ENCODE measurements at places on chromosomes 12 and 14.

GRCh38 chr14:97290065-97290464 lies 492.9 kb downstream of the VRK1 start:
- no peak for DNase-seq

DNA sequence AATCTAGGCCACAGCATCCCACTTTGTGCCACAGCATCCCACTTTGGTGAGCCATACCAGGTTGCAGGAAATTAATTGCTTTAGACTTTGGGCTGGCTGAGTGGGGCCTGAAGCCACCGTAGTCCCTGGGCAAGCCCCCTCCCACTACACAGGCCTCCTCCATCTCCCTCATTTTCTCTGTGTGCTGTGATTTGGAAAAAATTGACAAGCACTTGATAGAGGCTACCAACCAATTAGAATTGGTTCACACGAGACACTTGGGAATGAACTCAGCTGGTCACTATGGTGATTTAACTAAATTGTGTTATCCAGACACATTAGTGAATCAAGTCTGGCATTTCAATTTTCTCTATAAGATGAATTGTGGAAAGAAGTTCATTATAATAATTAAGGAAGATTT lies 481.1 kb downstream of the DIO2 start:
- no peak for DNase-seq

DNA sequence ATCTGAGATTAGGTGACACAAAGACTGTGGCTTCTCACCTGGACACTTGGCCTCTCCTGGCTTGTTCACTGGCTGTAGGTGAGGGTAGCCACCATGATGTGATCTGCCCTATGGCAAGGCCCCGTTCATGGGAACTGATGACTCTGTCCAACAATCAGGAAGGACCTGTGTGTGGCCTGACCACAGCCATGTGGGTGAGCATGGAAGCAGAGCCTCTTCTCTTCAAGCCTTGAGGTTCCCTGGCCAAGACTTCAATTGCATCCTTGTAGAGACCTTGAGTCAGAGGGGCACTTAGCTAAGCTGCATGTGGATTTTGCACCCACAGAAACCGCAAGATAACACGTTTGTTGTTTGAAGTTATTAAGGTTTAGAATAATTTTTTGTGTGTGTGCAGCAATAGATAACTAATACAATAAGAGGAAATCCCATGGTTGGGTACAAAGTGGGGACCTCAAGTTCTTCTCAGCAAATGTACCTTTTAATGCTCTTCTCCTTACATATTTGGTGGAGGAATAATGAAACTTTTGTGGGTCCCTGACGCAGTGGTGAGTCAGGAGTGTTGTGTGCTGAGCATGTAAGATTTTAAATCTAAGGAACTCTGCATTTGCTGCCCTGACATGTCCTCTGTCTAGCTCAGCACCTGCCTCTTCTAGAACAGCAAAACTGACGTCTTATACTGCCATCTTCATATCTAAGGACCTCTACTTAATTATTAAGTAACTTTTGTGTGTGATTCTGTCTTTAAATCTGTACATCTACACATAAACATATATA lies 27.5 kb upstream of the PLEKHG7 start:
- no peak for DNase-seq

DNA sequence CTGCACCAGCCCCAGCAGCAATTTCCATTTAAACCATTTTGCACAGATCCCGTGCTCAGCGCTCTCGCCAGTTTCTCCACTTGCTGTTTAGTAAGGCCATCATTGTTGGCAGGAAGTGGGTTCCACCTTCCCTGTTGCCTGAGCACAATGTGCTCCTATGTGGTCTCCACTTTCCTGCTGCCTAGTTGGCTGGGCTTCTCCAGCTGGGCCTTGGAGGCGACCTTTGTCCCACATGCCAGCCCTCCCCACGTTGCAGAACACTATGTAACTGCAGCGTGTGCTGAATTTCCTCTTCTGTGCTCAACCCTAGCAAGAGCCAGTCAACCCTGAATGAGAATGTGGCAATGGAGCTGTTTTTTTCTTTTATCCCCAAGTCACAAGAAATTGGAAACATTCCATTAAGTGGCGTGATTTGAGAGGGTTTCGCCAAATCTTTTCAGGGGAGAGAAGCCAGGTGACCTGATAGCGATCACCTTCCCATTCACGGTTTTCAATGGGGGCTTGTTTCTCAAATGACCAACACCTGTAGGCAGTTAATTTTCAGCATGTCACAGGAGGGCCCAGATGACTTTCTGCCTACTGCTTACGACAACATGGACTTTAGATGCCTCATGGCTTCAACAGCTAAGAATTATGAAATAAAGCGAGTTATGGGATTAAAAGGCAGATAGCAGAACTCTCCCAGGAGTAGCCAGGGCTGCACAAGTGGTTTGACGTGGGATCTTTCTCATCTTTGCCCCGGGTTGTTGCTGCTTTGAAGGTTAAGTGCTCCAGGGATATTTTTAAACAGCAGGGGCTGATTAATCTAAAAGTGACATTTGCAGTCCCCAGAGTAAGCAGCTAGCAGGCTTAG lies at the start of gene ACACB:
TSS of gene ACACB (plus strand) at position 830 of the 853 bp plus-strand sequence. CDS start 22,819 bp downstream, outside the sequence.
- DNase-seq = peak; percentile 67

DNA sequence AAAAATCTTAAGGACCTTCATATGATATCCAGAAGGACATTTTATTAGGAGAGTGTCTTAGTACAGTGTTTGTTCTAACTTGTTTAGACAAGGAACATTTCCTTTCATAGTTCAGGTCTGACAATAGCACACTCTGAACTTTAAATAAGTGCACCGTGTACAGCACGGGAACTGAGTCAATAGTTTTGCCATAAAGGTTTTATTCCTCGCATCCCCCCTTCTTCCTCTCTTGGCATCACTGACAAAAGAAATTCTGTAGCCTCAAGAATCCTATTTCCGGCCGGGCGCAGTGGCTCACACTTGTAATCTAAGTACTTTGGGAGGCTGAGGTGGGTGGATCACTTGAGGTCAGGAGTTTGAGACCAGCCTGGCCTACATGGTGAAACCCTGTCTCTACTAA lies 58.3 kb downstream of the TMCC3 start:
- DNase-seq = no peak

- no peak for DNase-seq
These were observed 645.0 kb upstream of the NOVA1 start for GRCh38 chr14:27242874-27243273.

DNA sequence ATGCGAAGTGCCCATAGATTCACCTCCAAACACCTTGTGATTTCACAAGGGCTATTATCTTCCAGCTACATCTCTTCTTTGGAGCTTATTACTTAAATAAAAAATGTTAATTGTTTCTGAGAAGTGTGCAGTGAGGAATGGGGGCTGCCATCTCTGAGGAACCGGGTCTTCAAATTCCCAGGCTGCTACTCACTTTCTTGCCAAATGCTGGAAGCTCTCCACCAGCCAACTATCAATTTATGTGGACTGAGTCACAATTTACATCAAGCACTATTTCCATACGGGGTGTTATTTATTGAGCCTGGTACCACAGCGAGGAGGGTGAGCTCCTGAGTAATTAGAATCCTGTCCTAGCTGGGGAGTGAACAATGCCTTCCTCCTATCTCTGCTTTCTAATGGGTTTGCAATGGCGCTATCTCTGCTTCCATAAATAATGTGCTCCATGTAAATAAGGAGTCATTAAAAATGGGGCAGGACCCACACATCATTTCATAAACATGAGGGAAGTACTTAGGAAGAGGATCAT lies 898.3 kb downstream of the VRK1 start:
- no peak for DNase-seq

GRCh38 chr12:57159311-57159710 lies 11.9 kb upstream of the LRP1-AS start:
- no peak for DNase-seq

- no peak for DNase-seq
These were observed 5.9 kb downstream of the ERC1 start for GRCh38 chr12:996881-997280.

- DNase-seq = no peak
These were observed 2.0 kb downstream of the PRKAB1 start for GRCh38 chr12:119669744-119670472.

- DNase-seq = no peak
These were observed 1.8 kb upstream of the AHNAK2 start for GRCh38 chr14:104979758-104980610.

- no peak for DNase-seq
These were observed 13.8 kb downstream of the NGDN start for GRCh38 chr14:23483236-23483854.

DNA sequence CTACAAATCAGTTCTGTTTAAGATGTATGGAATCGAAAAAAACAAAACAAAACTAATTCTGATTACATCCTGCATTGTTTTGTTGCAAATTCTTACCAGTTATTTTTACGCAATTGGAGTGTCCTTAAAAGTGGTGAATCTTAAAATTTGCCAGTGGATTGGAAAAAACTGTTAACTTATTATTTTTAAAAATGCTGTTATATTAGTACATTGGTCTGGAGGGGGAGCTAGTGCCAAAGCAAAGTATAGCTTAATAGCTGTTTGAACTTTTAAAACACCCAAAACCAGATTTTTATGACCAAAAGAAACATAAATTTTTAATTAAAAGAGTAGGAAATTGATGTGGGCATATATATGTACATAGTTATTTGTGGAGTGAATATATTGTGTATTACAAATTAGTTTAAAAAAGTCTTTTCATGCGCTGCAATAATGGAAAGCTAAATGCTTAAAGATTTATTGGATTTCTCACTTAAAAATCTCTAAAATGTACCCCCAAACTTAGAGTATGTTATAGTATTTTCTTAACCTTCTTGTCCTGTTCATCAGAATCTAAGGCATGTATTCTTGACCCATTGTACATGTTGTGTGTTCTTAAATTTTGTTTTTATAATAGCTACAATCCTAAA lies 2.5 kb downstream of the FUT8 start:
- peak; percentile 16 for DNase-seq

DNA sequence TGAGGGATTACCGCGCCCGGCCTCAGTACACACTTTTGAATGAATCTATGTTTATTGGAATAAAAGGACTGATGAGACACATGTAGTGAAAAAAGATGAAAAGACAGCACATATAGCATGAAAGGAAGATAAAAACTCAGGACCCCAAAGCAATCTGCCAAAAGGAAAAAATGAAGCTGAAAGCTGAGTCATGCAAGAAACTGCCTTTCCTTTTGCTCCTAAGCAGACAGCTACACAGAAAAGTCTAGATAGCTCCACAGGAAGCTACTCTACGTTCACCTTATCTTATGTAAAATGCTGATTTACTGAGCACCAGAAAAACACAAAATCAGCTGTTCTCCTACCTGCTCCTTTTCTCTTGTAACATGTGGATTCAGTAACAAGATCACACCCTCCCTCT lies 128.4 kb downstream of the NTF3 start:
- DNase-seq = no peak

GRCh38 chr14:56322531-56322930 lies 204.3 kb downstream of the PELI2 start:
- DNase-seq = no peak

- DNase-seq = no peak
These were observed 773.1 kb upstream of the TBX3 start for GRCh38 chr12:115456946-115457689.

- no peak for DNase-seq
These were observed 495.4 kb downstream of the TMEM117 start for GRCh38 chr12:44331269-44331668.

DNA sequence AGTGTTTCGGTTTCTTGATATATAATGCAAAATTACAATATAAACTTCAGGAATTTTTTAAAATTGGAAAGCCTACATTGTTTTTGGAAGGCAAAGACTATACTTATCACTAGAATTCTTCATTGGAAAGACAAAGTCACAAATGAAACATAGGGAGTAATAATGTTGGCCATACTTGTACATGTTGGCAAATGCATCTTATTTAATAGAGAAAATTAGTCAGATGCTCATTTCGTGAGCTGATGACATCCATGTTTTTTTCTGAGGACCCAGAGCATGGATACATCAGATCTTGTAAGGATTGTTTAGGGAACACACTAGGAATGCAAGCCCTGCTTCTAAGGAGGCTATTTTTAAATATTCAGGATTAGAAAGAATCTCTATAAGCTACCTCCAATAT lies 4.6 kb upstream of the SLC15A5 start:
- DNase-seq = no peak

GRCh38 chr12:27615331-27615891 lies 80.8 kb upstream of the REP15 start:
- DNase-seq = no peak

GRCh38 chr14:91338379-91338778 lies 79.2 kb downstream of the CCDC88C start:
- DNase-seq = no peak

DNA sequence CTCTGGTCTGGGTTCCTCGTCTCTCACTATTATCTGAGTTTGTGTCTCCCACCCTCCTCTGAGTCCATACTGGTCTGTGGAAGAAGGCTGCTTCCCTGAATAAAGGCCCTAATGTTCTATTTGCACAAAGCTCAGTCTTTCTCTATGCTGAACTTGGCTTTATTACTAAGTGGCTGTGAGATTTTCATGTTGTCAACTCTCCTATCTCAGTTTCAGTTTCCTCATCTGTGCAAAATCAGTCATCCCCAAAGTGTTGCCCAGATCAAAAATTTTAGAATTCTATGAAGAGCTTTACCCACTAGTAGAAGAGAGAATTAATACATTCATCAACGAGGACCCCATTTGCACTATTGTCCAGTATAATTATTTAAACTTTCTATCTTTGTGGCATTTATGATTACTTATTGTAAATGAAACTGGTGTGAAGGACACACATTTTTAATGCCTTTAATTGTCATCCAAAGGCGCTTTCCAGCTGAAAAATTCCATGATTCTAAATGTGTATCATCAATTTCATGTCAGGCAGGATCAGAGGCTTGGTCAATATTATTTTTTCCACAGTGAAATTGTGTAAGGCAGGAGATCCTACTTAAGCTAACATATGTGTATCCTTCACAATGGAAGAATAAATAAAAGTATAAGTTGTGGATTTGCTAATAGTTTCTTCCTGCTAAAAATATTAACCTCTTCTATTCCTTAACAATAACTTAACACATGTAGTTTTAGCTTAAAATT lies 79.1 kb upstream of the EEA1 start:
- DNase-seq = no peak

DNA sequence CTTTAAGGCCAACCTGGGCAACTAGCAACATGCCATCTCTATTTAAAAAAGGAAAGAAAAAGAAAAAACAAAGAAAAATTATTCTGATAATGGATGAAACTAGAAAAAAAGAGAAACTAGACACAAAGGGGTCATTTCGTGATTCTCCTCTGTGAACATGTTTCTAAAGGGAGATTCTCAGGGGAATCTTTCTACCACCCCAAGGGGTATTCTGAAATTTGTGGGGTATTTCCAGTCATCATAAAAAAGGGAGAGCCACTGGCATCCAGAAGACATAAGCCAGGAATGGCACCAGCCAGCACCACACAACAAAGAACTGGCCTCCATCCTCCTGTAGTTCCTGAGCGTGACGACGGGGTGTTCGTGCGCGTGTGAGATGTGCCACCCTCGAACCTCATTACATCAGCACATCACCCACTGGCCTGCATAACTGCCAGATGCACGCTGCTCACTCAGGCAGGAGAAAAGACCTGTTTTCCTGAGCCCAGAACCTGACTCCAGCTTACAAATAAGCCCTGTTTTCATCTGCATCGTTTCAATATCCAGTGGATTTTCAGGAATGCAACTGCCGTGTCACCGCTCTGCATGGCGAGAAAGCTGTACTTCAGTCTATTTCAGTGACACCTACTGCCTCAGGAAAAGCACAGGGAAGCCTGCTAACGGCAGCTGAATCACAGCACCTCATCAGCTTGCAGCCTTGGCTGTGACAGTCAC lies 23.9 kb downstream of the STX2 start:
- DNase-seq = no peak
